ENCODE measurements at places on chromosomes 4 and X.

DNA sequence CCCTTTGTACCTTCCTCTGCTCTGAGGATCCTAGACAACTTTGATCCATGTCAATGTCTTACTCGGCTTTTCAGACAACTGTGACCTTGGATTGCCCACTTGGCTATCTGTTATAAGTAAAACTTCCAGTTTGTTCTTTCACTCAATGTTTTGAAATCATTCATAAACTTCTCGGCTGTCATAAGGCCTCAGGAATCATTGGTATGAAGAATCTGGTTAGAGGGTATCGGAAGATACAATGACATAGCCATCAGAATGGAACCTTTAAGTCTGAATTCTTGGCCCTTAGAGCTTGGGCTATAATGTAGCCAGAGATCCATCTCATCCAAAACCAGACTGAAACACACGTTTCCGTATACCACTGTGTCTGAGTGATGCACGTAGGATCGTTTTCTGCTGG, 59.0 kb upstream of the WDR1 start:
- no peak for DNase-seq

- DNase-seq = no peak
Observed at GRCh38 chrX:2385224-2385623, 115.6 kb downstream of the DHRSX start.

DNA sequence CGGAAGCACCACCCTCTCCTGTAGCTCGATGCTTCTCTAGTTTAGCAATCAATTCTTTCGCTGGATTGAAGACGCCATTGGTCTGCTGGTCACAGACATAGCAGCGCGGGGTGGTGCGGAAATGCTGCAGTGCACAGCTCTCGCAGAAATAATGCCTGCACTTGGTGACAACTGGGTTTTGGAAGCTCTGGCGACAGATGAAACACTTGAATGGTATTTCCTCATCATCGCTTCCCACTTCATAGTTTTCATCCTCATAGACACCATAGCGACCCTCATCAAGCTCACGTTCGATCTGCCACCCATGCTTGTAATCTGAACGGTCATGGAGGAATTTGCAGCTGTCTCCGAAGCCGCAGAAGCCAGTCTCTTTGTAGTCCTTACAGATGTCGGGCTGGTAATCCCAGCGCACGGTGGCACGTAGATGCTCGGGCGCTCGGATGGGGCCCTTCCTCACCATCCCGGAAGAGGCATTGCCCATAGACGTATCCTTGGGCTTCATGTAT, 854 bp downstream of the RNF113A start:
- no peak for DNase-seq

GRCh38 chrX:41303013-41303412, 30.9 kb upstream of the DDX3X start:
- peak; percentile 16 for DNase-seq

DNA sequence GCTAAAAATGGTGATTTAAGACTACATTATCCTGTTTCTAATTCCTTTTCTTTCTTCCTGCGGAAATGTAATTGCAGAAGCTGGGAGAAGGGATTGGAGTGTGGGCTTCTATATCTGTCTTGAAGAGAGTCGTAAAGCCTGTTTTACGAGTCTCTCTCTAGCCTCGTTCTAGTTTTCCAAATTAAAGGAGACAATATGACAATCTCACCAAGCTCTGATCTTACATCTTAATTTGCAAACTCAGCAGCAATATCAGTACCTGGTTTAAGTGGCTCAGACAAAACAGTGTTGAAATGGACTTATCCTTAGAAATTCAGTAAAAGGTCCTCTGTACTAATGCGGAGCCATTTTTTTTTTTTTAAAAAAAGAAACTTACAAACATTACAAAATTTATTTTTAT, 349.5 kb upstream of the HAND2 start:
- DNase-seq = no peak

DNA sequence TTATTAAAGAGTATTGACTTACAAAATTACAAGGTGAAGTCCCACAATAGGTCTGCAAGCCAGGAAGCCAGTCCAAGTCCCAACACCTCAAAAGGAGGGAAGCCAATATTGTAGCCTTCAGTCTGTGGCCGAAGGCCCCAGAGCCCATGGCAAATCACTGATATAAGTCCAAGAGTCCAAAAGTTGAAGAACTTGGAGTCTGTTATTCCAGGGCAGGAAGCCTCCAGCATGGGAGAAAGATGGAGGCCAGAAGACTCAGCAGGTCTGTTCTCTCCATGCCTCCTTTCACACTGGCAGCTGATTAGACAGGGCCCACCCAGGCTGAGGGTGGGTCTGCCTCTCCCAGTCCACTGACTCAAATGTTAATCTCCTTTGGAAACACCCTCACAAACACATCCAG, 18.1 kb downstream of the TDO2 start:
- no peak for DNase-seq

DNA sequence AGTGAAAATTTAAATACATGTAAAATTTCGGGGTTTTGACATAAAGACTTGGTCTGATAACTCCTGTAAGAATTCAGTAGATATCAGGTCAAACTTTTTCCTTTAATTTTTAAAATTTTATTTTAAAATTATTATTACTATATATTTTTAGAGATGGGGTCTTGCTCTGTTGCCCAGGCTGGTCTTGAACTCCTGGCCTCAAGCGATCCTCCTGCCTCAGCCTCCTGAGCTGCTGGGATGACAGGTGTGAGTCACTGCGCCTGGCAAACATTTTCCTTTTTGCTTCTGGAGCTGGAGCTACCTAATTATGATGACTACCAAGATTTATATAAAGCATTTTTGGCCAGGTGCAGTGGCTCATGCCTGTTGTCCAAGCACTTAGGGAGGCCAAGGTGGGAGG, 37.3 kb downstream of the KLHL15 start:
- DNase-seq = no peak

- DNase-seq = no peak
Observed at GRCh38 chr4:10732235-10732913, 47.8 kb upstream of the CLNK start.

GRCh38 chr4:154939851-154940250, 158.8 kb downstream of the RBM46 start:
- no peak for DNase-seq

- no peak for DNase-seq
Observed at GRCh38 chr4:28518561-28519165, 1658.0 kb downstream of the STIM2 start.

- no peak for DNase-seq
Observed at GRCh38 chrX:118682258-118683014, 45.0 kb upstream of the IL13RA1 start.

DNA sequence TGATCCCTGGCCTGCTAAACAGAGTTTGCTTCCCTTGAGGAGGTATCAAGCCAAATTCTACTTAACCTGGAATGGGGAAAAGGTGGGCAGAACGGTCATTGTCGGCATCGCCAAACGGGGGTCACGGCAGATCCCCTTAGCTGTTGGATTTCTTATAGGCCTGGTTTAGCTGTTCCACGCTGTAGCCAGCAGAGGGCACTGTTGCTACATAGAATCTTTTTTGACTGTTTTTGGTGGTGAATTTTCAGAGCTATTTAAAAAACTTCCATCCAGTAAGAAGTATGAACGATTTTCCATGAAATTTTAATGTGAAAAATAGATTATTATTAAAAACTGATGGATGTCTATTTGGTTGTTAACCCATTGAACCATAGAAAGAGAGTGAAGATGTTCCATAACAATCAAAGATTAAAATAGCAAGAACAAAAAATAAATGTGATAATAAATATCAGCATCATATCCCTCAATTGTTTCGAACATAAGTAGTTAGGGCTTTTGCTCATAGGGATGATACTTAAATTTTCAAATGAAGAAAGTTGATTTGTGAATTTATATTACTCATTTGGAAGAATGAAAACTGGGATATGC, 56.6 kb downstream of the LINC00632 start:
- DNase-seq = peak; percentile 23

DNA sequence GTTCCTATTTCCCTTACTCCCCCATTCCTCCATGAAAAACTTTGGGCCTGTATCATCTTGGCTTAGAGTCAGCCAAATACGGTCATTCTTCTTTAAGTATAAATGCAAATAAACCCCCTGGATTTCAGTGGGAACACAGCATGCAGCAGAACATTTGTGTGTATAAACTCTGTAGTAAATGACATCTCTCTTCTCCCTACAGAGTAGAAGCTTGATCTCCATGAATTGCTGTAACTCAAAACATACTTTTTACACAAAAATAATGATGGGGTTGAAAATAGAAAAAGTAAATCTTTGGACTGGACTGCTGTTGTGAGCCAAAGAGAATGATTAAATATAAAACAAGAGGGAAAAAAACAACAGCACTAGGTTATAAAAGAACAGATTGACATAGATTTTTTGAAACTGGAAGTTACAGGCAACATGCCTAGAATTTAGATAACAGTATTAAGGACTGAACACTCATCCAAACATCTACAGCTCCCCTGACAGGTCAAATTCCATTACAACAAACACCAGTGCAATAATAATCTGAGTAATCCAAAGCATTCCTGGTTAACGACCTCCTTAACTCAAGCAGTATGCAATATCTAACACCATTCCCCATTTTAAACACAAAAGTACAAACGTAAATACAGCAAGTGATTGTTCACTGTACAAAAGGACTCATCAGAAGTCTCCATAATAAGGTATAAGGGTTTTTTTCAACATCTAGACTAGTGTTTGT, 30.7 kb downstream of the TSPAN5 start:
- DNase-seq = no peak

- DNase-seq = no peak
Observed at GRCh38 chr4:24843096-24843495, 47.7 kb downstream of the SOD3 start.

DNA sequence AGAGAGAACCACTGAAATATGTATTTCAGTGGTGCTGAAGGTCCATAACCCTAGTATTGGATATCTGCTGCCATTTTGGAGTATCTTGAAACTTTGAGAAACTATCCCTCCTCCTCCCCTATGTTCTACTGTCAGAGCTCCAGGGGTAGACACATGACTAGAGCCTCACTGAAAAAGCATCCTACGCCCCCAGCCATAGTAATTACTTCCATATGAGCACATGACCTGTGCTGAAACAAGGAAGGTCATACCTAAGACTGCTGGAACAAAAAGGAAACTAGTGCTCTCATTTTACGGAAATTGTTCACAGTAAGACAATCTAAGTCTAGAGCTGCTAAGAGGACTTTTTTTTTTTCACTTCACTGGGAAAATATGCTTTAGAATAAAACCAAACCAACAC, 42.0 kb upstream of the MAPK10 start:
- no peak for DNase-seq

DNA sequence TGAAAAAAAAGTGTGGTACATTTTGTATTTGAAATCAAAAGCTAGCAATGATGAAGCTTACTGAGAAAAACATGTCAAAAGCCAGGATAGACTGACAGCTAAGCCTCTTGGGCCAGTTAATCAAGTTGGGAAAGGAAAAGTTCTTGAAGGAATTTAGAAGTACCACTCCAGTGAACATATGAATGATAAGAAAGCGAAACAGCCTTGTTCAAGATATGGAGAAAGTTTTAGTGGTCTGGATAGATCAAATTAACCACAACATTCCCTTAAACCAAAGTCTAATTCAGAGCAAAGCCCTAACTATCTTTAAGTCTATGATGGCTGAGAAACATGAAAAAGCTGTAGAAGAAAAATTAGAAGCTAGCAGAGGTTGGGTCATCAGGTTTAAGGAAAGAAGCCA, 268.3 kb downstream of the PDHA2 start:
- no peak for DNase-seq

DNA sequence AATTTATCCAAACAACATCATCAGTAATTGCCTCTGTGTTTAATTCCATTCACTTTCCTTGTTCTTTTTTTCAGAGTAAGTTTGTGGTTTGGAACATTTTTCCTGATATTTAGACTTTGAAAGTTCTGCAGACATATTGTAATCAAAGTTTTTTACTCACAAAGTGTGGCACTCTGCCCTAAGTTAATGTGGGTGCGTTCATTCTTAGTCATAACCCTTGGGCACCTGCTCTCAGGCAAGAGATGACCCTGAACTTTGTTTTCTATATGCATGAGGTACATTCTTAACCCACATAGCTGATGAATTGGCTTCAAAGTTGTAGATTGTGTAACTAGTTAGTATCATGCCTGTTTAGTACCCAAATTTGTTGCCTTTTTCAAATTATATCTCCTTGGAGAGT, 424.3 kb downstream of the GRXCR1 start:
- no peak for DNase-seq

- DNase-seq = no peak
Observed at GRCh38 chr4:6733358-6734164, 17.6 kb downstream of the BLOC1S4 start.

- DNase-seq = no peak
Observed at GRCh38 chr4:64727960-64728359, 318.7 kb upstream of the TECRL start.

- no peak for DNase-seq
Observed at GRCh38 chrX:149145845-149146285, 359.2 kb downstream of the IDS start.

- no peak for DNase-seq
Observed at GRCh38 chr4:25098964-25099891, 61.0 kb downstream of the SEPSECS start.

DNA sequence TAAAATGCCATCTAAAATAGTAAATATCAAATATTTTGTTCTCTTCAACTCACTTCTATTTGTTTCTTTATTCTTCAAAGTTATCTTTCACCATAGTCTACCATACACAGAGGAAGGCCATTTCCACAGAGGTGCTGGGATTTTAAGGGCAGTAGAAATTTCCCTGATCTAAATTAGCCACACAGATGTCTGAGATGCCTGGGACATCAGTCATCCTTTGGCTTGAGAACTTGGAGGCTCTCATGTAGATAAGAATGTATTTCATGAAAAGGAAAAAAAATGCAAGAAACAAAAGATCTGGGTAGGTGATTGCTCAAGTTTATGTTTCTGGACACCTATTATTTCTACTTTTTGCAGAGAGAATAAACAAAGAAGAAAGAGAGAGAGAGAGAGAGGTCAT, 1008.2 kb downstream of the NLGN4X start:
- DNase-seq = no peak

- DNase-seq = no peak
Observed at GRCh38 chr4:90002441-90003062, 107.9 kb downstream of the MMRN1 start.

GRCh38 chrX:14015941-14016340, 13.8 kb downstream of the GEMIN8 start:
- DNase-seq = no peak

DNA sequence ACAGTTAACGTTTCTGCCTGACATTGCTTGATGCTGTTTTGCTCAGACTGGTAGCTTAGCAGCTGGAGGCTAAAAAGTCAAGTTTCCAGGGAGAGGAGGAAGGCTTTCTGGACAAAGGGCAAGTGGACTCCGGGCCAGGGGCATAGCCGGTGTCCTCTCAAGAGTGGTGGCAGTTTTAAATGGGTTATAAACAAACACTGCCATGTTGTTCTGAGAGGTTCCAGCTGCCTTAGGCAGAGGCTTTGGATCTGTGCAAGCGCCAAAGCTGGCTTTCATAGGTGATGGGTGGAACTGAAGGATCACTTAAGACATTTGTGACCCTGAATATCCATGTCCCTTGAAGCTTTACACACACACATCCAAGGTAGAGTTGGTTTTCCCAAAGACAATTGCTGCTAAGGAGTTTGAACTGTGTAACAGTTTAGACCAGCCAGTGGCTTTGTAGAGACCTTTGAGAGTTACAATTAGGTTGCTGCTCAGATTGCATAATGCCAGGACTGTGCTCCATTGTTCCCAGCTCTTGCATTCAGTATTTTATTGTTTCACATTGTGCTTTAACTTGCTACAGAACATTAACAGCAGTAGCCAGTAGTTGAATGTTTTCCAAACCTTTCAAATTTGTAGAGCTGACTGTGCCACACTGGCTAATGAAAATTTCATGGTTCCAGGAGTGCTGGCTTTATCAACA, 54.1 kb upstream of the AP1S2 start:
- no peak for DNase-seq
